ENCODE measurements at places on chromosomes 16 and 17.
A peak's percentile ranks its signal among the peaks of the same experiment; 100 is the strongest.

DNA sequence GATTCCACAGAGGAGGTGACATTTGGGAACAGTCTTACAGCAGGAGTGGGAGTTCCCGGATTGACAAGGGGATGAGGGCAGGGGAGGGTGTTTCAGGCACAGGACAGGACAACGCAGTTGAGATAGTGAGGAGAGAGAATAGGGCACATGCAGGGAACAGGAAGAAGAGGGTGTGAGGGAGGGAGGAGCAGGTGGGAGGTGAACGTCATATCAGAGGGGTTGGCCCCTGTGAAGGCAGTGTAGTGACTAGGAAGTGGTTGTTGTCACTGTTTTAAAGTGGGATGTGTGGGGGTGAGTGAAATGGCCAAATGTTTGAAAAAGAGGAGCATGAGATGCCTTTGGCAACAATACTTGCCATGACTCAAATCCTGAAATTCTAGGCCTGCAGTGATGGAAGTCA is 12.2 kb downstream of the PRKCB start:
- DNase-seq = peak; percentile 64

DNA sequence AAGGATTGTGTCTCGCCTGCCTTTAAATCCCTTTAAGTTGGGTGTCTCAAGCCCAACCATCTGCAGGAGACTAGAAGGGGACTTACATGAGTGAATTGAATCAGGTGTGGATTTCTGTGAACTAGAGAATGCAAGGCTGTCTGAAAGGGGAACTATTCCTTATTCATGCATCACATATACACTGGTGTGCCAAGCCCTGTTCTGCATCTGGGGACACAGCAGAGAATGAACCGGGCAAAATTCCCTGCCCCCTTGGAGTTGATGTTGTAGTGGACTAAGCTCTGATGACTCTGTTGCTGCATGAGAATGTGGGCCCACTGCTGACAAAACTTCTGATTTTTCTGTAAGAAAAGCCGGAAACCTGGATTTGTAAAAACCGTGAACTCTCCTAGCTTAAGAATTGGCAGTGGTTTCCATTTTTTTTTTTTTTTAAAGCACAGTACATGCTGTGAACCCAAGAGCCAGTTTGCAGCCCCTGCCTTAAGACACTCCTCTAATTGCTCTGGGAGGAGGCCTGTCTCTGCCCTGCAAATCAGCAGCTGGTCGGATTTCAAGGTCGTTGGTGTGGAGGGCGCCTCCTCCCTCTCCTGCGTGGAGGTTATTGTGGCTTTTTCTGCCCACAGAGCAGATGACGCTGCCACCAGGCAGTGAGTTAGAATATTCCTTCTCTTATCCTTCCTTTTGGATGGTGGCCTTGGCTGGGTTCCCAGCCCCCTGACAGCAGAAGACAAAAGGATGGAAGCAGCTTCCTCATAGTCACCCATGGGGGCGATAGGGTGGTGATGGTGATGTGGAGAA is 131.0 kb downstream of the PRKCB start:
- no peak for DNase-seq

GRCh38 chr16:64363039-64363438 is 758.8 kb downstream of the CDH11 start:
- no peak for DNase-seq

- DNase-seq = no peak
These were observed 44.8 kb upstream of the CDRT4 start for GRCh38 chr17:15512071-15512709.
